ENCODE measurements at places on chromosomes 1 and 21.

DNA sequence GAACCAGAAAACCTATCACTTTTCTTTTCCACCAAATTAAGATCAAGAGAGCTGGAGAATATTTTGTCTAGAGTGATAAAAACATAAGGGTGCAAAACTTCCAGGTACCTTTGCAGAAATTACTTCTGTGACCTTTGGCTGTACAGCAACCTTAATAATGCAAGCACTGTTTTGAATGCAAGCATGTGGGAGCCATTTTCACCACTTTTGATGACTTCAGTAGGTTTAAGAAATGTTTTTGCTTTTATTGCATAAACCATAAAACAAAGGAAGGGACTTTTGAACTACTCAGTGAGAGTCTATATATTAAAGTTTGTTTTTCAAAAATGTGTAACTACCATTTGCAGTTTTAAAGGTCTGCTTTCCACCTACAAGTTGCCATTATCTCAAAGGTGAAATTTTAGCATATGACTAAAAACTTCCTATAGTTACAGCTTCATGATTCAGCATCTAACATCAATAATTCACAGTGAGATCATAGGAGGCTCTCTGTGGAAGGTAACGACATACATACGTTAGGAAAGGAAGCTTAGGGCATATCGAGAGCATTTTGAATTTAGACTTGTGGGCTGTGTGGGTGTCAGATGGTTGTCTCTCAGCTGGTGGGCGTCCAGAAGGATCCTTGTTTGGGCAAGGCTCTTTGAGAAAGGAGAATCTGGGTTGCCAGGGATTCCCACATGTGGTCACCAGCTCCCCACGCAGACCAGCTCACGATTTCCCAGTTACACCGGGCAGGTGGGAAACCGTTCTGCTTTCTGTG lies 1.1 kb upstream of the GADD45A start:
- DNase-seq: peak; percentile 54

GRCh38 chr1:202122639-202123335 lies at the start of gene GPR37L1:
TSS of gene GPR37L1 (plus strand) at chr1:202122917. CDS start at chr1:202122964, 47 bp downstream.
- DNase-seq: no peak

GRCh38 chr21:33988237-33989017 lies 72.8 kb upstream of the ATP5PO start:
- no peak for DNase-seq

- no peak for DNase-seq
Observed at GRCh38 chr1:17599954-17600300, 60.4 kb downstream of the ARHGEF10L start.

DNA sequence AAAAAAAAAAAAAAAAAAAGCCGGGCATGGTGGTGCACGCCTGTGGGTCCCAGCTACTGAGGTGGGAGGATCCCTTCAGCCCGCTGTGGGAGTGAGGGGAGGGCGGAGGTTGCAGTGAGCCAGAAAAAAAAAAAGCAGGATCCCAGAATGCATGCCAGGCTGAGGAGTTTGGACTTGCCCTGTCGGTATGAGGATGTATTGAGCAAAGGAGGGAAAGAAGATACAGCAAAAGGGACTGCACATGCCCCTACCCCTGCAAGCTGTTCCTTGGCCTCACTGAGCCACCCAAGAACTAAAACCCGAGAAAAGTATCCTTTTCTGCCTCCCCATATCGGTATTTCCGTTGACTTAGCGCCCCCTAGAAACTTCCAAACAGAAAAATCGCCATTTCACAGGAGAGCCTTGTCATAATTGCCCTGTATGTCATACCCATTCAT lies 1.3 kb upstream of the GPATCH4 start:
- DNase-seq: no peak

DNA sequence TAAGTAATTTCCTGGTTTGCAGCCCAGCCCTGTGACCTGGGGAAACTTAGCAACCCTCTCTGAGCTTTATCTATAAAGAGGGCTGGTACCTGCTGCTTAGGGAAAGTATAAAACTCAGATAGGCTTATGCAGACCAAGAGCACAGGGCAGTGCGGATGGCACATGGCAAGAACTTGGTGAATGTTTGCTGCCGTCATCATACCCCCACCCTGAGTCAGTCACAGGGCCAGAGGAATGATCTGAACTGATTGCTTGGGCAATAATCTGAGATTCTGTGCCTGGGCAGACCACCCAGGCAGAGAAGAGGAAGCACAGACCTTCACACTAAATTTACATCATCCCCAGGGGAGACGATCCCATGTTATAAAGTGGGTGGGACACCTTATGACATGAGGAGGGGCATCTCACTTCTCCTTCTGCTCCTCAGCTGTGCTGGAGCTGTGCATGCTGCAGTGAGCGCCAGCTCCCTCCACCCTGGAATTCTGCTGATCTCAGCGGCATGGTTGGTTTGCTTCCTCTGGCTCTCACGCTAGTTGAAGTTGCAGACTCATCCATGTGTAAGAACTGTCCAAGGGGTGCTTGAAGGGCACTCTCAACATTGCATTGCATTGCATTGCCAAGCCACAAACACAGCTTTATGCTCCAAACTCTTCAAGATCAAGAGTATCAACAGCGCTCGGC lies 197.1 kb downstream of the AJAP1 start:
- DNase-seq: no peak

GRCh38 chr1:232132572-232132971 lies 497.4 kb downstream of the SIPA1L2 start:
- no peak for DNase-seq

GRCh38 chr1:229388897-229389580 lies 44.9 kb downstream of the ACTA1 start:
- DNase-seq: no peak

All from stimulated activated CD8-positive, alpha-beta memory T cell treated with anti-CD3 and anti-CD28 coated beads, Interleukin-15, amount 100 ng/mL, for 4 hours (primary cell).